ENCODE measurements at places on chromosomes 12 and 14.

GRCh38 chr12:83800022-83800421 is 1112.6 kb downstream of the SLC6A15 start:
- no peak for DNase-seq

- DNase-seq, result no peak
Observed at GRCh38 chr14:51535443-51536044, 116.2 kb upstream of the FRMD6 start.

DNA sequence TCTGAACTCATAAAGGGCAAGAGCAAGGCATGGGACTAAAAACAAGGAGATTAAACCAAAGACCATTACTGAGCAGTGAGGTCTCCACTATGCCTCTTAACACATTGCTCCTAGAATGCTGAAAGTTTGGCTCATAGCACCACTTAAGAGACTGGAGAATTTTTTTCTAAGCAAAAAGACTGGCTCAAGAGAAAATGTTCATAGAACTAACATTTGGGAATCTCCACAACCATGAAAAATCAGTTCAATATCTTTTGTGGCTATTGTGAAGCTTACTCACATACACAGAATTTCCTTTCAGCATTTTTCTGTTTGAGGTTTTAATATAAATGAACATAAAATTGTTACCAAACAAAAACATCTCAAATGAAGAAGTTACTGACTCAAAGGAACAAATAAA is 255.8 kb downstream of the CCDC91 start:
- no peak for DNase-seq

- DNase-seq, result no peak
Observed at GRCh38 chr12:46461459-46461858, 88.9 kb upstream of the SLC38A2 start.

DNA sequence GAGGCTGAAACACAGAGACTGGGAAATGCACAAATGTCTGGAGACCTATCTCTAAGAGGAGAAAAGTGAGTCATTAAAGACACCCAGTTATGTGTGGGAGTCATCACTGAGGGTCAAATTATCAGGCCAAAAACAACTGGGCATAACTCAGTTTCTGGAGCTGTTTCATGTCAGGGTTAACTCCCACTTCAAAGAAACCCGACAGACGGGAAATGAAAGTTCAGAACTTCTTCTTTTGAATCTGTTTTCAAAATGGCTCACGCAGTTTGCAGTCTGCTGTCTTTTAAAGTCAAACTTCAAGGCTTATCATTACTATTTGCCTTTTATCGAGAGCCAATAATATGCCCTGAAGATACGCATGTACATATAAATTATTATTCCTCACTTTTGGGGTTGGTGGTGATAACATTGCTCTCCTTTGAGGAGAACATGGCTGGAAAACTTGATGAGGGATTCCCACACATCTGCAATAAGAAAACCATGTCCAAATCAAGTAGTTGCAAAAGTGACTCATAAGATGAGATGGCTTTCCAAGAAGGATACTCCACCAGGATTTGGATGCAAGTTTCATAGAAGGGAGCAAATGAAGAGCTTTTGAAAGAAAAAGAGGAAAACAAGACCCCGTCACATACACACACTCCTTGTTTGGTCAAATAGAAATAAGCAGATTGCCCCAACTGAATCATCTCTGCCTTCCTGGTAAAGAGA is 341.4 kb downstream of the ADAMTS20 start:
- no peak for DNase-seq

- no peak for DNase-seq
Observed at GRCh38 chr12:14148489-14149270, 167.3 kb upstream of the GRIN2B start.

DNA sequence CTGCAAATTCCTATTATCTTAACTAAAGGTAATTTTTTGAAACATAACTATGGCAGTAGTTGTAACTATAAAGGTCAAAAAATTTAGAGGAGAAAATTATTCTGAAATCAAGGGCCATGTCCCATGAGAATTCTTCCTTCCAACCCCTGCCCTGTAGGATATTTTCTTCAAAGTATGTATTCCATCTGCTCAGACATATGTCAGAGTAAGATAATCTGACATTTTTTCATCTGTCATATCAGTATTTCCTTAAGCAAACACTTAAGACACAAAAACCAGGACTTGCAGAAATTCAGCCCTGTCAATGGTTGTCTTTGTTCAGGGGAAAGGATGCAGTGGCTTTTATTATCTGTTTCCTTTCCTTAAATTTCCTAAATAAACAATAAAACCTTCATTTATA is 36.3 kb downstream of the ACSS3 start:
- DNase-seq, result no peak

GRCh38 chr14:71780075-71780474 is 152.2 kb upstream of the RGS6 start:
- DNase-seq, result no peak

DNA sequence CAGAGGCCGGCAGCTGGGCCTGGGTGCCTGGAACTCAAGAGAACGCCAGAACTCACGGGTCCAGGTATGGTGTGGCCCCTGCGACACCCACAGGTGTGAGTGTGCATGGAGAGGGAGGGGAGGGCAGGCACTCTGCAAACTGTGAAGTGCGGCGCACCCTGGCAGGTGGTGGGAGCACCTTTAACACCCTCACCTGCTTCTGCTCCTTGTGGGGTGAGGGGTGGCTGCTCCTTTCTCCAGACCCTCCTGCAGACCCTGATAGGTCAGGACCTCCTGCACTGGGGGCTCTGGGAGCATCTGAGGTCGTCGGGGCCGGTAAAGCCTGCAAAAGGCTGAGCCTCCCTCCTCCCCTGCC is 324.7 kb upstream of the SFSWAP start:
- no peak for DNase-seq

DNA sequence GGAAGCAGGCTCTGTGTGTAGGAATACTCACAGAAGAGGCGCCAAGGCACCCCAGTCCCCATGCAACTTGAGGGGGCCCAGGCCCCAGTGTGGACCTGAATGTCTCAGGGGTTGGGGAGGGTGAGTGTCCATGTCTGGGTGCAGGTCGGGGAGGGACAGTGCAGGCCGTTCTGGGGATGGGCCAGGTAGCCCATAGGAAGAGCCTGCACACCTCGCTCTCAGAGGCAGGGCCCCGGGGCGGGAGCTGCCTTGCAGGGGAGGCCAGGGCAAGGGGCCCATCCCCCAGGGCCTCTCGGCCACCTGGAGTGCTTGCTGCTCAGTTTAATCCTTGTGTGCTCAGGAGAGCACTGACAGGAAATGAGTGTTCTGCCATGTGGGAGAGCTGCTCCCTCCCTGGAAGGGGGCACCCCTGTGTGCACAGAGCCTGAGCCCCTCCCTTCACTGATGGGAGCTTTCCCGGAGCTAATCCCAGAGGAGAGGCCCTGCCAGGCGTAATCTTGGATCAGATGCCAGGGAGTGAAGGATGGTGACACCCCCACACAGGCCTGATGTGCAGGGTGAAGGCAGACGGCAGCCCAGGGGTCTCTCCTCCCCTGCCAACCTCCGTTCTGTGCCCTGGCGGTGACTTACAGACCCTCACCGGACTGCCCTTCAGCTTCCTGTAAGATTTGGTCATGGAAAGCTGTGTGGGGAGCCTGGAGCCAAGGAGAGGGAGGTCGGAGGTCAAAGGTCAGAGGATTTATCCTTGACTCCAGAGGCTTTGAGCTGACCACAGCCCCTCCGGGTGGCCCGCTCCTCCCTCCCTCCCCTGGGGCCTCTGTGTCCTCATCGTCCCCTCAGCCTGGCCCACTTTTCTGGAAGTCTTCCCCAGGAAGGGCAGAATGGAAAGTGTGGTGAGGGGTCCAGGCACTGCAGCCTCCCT is 24.4 kb upstream of the FBRSL1 start:
- peak; percentile 80 for DNase-seq

- no peak for DNase-seq
Observed at GRCh38 chr12:123057513-123058265, 77.2 kb downstream of the ARL6IP4 start.

- no peak for DNase-seq
Observed at GRCh38 chr14:94888121-94888520, 118.2 kb upstream of the GSC start.

DNA sequence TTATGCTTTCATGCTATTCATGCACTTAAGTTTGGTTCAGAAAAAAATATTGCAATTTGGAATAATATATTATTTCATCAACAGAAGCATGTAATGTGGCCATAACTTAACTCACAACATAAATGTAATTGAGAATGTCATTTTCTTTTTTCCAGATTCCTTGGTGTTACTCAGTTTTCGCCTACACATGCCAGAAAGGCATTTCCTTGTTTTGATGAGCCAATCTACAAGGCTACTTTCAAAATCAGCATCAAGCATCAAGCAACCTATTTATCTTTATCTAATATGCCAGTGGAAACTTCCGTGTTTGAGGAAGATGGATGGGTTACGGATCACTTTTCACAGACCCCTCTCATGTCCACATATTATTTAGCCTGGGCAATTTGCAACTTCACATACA is 14.4 kb downstream of the TRHDE start:
- no peak for DNase-seq

DNA sequence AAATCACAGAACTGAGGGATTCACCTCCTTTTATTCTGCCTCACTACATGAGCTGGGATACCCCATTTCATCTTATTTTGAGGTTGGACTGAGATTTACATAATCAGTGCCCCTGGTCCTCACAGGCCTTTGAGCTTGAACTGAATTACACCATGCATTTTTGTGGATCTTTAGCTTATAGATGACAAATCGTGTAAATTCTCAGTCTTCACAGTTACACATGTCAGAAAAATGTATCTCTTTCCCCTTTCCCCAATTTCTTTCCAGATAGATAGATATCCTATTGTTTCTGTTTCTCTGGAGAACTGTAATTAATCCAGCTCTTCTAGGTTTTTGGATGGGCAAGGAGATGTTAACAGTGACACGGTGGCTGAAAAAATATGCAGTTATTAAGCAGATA is 1778.9 kb upstream of the SEL1L start:
- no peak for DNase-seq

DNA sequence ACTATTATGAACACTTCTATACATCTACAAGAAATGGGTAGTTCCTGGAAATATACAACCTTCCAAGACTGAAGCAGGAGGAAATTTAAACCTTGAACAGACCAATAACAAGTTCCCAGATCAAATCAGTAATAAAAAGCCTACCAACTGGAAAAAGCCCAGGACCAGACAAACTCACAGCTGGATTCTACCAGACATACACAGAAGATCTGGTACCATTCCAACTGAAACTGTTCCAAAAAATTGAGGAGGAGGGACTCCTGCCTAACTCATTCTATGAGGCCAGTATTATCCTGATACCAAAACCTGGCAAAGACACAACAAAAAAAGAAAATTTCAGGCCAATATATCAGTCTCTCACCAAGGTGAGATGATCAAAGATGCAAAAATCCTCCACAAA is 189.4 kb downstream of the RPS29 start:
- no peak for DNase-seq
